Activated B cell treated with CpG ODN at 0.5 μM for 24 hours (primary cell): ENCODE measurements at places on chromosomes 5 and 9.

DNA sequence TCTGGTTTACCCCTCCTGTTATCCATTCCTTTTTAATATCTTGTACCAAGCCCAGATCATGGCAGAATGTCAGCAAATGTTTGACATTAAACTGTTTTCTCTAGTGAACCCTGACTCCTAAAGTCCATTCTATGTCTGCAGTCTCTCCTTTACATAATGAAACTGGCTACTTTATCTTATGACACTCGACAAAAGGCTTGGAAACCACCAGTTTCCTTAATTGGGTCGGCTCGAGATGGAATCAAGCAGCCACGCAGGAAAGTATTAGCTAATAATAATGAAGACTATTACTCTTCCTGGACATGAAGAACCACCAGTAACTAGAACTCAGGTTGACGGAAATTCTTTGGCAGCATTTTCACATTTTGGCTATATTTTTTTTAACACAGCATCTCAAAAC lies 17.5 kb downstream of the DAP start:
- DNase-seq, result no peak

DNA sequence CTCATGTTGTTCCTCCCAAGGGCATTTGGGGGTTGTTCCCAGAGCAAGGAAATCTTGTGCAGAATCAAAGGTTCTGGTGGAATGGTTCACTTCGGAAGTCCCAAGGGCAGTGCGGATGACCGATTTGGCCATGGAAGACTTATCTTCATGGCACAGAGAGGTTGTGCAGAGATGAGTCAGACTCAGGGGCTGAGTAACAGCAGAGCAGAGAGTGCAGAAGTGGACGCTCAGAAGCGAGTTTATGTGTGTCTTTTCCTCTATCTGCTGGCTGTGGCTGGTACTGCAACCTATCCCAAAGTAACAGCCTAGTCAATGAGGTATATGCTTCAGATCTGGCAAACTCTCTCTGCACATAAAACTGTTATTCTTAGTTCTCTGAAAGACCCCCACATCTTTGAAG lies 118.1 kb downstream of the DPYSL3 start:
- no peak for DNase-seq

- DNase-seq, result no peak
Observed at GRCh38 chr5:11239261-11240015, 478.4 kb upstream of the DAP start.

DNA sequence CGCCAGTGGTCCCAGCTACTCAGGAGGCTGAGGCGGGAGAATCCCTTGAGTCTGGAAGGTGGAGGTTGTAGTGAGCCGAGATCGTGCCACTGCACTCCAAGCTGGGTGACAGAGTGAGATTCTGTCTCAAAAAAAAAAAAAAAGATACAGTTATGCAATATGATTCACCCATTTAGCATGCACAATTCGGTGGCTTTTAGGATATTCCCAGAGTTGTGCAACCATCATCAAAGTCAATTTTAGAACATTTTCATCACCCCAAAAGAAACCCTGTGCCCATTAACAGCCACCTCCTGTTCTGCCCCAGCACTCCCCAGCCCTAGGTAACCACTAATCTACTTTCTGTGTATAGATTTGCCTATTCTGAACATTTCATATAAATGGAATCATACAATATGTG lies 4.3 kb upstream of the DHFR start:
- DNase-seq, result no peak

DNA sequence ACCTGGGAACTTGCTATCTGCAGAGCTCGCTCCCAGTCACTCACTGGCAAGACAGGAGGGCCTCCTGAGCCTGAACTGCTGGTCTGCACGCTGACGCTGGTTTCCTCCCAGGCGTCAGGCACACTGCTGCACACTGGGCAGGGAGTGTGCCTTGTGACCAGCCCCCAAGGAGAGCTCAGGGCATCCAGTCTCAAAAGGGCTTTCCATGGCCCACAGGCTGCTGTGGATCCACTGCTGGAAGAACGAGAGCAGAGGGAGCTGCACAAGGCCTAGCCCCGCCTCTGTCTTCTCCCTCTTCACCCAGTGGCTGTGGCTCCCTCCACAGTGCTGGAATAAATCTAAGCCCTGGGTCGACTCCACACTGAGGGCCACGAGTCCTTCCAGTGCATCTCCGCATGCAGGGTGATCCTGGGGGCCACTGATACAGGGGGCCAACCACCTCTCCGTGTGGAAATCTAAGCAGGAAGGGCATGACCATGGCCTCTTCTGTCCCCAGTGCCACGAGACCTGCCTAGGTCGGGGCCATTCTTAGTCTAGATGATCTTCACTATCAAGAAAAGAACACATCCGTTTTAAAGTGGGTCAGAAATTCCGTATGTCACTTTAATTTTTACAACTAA lies 93.6 kb downstream of the CAMSAP1 start:
- DNase-seq, result no peak

GRCh38 chr9:93287593-93287992 lies 103.7 kb downstream of the WNK2 start:
- no peak for DNase-seq
